CD8-positive, alpha-beta memory T cell (primary cell): ENCODE measurements at places on chromosomes 5 and 9.

DNA sequence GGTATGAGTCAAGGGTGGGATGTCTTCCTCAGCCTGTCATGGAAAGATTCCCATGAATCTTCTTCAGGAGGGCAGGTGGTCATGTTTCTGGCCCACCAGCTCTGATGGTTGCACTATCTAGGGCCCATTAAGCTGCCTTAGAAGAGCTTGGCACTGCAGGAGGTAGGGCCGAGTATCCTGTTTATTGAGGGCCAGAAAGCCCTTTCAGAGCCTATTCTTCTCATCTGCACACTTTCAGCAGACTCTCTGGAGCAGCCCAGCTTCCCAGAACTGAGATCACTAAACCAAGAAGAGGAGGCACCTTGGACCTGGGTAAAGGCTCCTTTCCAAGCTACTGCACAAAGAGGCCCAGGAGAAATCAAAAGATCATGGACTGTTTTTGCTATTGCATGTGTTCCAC lies 146.5 kb downstream of the MTX3 start:
- no peak for DNase-seq

DNA sequence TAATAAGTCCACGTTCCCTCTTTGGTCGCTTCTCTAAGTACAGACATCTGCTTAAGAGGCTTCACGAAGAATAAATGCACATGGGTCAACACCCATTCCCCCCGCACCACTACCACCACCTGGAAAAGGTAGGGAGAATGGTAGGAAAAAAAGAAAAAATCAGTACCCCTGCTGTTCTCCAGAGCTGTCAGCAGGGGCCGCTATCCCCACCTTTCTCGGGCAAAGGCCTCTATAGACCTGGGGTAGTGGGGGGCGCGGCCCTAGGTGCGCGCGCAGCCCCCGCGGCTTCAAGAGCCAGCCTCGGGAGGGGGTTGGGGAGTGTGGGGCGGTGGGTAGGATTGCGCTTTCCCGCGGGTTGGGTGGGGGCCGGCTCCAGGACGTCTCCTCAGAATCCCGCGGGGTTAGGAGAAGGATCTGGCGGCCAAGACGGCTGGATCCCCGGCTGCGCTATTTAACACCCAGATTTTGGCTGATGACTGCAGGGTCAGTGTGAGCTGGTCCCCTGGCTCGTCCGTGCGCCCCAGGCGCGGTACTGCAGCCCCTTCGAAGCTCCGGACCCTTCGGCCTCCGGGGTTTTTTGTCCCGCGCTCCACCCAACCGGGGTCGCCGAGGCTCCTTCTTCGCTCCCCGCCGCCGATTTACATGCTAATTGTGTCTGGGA lies 1.6 kb upstream of the SEMA6A start:
- no peak for DNase-seq

DNA sequence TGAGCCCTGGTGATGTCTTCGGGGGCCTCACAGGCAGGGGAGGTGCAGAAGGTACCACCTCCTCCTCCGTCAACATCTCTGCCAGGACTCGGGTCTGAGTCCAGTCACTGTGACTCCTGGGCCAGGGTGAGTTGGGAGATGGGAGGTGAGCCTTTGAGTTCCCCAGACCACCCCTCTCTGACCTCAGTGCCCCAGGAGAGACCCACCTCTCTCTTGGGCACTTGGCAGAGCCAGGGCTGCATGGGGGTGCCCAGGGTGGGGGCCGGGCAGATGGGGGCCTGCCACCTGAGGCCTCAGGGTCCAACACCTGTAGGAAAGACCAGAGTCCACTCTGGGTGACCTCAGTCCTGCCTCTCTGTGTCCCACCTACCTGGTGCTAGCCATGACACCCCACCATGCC lies 6.8 kb downstream of the KIF12 start:
- no peak for DNase-seq

- no peak for DNase-seq
Measured at GRCh38 chr5:129460936-129461710, 1.0 kb downstream of the ADAMTS19 start.

GRCh38 chr5:116256717-116257116 lies 171.9 kb downstream of the COMMD10 start:
- no peak for DNase-seq

- no peak for DNase-seq
Measured at GRCh38 chr5:149069711-149070110, 6.8 kb upstream of the SH3TC2 start.

DNA sequence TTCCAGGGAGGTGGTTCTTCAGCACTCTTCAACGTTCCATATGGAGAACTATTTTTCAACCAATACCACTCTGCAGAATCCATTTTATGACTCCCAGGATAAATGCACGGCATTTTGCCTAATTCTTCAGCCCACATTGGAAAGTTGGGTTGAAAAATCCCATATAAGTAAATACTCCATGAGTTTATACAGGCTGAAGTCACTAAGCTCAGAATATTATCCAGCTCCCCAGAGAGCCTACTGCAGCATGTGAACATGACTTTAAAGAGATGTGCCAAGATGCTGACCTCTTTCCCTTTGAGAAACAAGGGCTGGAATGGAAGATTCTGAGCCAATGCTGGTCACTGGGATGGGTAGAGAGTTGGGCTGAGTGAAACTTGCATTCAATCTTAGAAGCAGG lies 111.9 kb upstream of the SLIT3 start:
- no peak for DNase-seq

GRCh38 chr5:73338256-73339050 lies 110.1 kb downstream of the FOXD1 start:
- no peak for DNase-seq

DNA sequence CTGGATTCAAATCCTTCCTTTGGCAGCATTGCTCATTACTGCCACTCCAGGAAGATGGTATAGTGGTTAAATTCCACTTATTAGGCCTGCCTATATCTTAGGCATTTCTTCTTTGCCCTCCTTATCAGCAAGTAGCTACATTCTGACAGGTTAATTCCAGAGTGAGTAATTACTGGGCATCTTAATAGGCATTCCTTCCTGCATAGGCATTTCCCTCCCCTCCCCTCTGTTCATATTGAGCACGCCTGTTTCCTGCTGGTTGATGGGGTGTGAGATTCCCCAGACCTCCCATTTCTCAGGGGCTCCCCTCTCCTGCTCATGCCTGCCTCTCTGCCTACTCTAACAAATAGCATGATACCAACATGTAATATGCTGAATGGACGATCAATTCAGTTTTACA lies 305.9 kb downstream of the CYLC2 start:
- no peak for DNase-seq

GRCh38 chr9:138072161-138072842 lies 194.7 kb downstream of the CACNA1B start:
- DNase-seq, result no peak

DNA sequence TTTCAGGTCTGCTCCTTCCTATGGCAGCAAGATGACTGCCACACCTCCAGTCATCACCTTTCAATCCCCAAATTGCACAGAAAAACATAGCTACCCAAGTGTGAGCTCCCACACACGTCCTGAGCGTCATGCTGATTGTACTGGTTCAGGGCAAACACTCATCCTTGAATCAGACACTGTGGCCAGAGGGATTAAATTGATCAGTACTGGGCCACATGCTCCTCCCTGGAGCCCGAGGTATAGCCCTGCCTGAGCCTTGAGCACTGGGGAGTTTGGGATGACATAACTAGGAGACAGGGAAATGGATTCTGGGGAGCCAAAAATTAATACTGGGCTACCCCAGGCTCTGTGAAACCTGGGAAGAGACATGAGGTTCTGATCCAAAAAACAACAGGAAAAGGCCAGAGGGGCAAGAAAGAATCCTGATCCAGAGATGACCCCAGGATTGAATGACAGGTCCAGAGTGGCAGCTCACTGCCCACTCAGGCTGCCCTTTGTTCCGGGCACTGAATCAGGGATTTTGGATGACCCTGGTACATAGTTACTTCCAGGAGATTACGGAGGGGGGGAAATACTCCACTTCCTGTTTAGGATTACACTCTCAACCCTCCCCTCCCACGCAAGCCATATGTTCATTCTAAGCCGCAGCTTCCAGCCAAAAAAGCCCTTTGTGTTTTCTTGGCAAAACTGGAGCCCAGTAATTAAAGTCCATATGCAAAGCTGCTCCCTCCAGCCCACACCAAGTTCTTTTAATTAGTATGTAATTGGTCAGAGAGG lies 141.6 kb upstream of the SPRY4 start:
- no peak for DNase-seq

GRCh38 chr5:112349371-112349770 lies 69.7 kb downstream of the EPB41L4A start:
- DNase-seq, result no peak

GRCh38 chr5:29963956-29964355 lies 1229.5 kb upstream of the CDH6 start:
- DNase-seq, result no peak

- no peak for DNase-seq
Measured at GRCh38 chr9:93096811-93097382, 880 bp downstream of the CARD19 start.

GRCh38 chr5:179753971-179754370 lies 21.3 kb downstream of the MAML1 start:
- DNase-seq, result no peak

DNA sequence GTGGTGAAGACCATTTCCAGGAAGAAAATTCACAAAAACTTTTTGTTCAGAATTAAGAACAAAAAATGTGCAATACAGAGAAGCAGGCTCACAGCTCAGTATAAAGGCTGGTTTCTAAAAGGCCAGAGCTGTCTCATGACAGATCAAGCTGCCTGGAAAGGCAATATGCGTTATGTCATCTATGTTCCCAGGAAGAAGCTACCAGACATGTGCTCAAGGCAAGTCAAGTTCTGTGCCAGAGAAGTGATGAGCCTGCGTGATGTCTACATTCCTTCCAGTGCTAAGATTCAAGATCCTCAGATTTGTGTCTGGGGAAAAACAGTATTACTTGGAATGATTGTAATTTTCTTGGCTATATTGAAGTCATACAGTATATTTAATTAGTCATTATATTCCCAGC lies 104.3 kb downstream of the PDE4D start:
- DNase-seq, result no peak

- DNase-seq, result no peak
Measured at GRCh38 chr9:7300484-7300883, 499.1 kb downstream of the DMAC1 start.

GRCh38 chr5:86143837-86144236 lies 473.9 kb upstream of the COX7C start:
- no peak for DNase-seq

DNA sequence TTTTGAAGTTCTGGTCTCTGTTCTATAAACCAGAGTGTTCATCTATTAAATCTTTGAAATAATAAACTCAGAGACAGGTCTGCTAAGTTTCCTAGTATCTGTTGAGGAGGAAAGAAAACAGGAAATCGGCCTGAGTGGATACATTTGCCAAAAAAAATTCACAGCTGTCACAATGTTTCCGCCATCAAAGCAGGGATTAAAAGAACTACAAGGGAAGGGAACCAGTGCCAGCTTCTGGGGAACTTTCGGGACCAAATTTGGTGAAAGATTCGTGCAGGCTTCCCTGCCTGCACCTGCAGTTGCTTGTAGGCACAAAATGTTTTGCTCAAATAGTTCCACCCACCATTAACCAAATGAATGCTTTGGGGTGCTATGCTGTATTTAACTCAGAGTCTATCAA lies 267.5 kb downstream of the MSX2 start:
- no peak for DNase-seq

GRCh38 chr9:8392866-8393265 lies 593.3 kb upstream of the DMAC1 start:
- no peak for DNase-seq
